Effector CD8-positive, alpha-beta T cell (primary cell): ENCODE measurements at places on chromosomes 13 and 19.

- DNase-seq: no peak
Measured at GRCh38 chr13:107387525-107387924, 819.6 kb upstream of the ARGLU1 start.

- DNase-seq: no peak
Measured at GRCh38 chr19:17324357-17325114, 10.1 kb downstream of the ANO8 start.

DNA sequence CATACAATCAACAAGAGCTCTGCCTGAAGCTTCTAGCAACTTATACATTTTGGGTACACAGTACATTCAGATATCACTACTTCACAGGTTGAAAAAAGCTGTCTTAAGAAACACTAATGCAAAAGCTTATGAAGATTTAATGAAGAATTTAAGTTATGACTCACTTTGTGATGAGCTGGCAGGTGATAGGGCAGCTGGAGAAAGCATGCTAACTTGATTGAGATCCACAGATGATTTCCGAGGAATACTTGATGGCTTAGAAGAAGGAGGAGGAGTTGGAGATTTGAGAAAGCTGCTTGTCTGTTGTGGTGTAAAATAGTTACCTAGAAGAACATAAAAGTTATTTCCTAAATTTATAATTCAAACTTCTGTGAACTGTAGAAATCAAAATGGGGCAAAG, 23.3 kb downstream of the EXOSC8 start:
- no peak for DNase-seq

DNA sequence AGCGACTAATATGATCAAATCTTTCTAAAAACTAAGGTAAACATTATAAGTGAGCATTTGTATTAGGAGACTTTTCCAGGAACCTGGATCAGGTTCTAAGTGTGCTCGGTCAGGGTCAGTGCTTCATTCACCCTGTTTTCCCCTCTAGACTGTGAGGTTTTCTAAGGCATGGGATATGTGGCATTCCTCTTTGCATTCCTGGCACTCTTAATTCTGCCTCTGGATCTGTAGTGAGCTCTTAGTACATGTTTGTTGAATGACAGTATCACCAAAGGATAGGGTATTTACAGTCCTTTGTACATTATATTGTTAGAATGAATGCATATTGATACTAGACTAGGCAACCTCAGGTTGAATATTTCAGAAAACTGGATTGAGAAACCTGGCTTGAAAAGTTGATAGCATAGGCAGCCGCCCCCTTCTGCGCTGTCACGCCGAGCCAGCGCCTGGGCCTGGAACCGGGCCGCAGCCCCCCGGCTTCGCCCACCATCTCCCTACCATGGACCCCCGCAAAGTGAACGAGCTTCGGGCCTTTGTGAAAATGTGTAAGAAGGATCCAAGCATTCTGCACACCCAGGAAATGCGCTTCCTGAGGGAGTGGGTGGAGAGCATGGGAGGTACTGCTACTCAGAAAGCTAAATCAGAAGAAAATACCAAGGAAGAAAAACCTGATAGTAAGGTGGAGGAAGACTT, 156.5 kb downstream of the KCNRG start:
- no peak for DNase-seq

- no peak for DNase-seq
Measured at GRCh38 chr19:9883764-9884163, 48.6 kb downstream of the PIN1 start.

DNA sequence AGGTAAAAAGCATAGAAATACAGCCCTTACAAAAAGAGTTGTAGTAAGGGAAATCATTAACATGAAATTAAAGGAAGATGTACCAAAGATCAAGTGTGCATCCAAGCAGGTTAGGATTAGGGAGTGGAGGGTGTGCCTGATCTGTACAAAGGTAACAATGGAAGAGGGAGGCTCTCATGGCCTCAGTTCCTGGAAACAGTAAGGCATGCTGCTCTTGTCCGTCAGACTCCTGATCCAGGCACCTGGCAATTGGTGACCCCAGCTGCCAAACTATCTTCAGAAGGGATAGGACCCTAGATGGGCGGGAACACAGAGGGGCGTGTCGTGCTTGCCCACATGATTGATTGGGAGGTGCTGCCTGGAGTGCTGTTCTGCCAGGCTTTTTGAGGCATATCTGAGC, 4.5 kb downstream of the TEX26 start:
- DNase-seq: no peak

DNA sequence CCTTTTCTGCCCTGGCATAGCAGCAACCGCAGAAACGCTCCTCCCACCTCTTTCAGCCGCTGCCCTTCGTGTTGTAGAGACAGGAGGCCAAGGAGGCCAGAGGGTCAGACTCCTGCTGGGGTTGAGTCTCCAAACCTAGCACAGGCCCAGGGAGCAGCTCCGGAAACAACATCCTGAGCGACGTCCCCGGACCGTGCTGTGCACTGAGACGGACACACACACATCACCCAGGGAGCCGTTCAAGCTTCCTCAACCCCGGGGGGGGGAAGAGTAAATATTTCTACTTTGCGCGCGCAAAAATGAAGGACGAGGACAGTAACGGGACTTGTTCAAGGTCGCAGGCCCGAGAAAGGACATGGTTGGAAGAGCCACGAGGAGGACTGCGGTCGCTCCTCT, 657 bp downstream of the ZNF550 start:
- no peak for DNase-seq

DNA sequence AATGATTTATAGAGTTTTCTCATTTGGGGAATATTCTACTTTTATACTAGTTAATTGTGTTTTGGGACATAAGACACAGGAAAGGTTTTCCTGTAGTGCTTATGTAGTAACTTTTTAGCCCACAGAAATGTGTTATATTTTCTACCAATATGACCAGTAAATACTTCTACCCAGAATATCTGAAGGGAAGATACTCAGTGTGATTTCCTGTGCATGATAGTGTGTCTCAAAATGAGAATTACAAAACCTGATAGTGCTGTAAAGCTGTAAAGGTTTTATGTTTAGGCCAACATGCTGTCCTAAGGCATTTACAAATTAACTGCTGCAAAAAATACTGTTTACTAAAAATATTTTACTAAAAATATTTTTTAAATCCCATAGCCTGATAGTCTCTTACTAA, 126.8 kb downstream of the RXFP2 start:
- no peak for DNase-seq
